GM23248 (cell line): ENCODE measurements at places on chromosomes 13 and 19. TPM values are rescaled to one million over a fixed set of nuclear protein-coding genes. Genes with fewer than 3 reads are reported as not detected.

- peak; percentile 69 for DNase-seq
Observed at GRCh38 chr19:10206226-10206885, 11.6 kb upstream of the DNMT1 start.

DNA sequence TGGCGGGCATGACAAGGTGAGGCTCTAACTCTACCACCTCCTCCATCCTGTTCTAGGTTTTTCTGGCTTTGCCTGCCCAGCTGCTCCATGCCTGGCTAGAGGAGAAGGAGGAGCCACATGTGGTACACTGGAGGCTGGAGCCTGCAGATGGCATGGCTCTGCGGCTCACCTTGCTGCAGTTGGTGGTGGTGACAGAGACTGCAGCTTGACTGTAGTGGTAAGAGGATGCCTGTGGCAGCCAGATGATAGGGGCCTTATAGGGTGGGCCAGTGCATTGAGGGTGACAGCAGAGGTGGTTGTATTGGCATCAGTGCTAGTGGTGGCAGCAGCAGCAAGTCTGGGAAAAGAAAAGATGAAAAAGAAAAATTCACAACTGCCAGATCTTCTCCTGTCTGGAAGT is 146.2 kb downstream of the TNFRSF19 start:
- no peak for DNase-seq

- peak; percentile 64 for DNase-seq
Observed at GRCh38 chr13:24267274-24267673, 42.1 kb upstream of the C1QTNF9 start.

DNA sequence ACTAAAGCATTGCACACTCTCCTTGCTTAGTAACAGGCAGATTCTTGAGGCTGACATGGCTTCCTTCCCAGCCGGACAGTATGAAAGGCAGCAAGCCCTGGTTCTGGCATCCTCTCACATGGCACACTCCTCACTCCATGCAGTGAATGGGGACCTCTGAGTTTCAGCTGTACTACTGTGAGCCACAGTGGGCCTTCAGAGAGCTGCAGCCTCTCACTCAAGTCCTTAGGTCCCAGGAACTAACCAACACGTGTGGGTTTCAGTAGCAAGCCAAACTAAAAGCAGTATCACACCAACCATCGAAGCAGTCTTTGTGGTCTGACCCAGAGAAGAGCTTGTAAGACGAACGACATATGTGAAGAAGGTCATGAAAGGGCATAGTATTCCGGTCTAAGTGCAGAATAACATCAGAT is 128.2 kb downstream of the TBC1D4 start:
- DNase-seq, result peak; percentile 59

- DNase-seq, result peak; percentile 80
Observed at GRCh38 chr13:109156181-109156935, 526.9 kb downstream of the MYO16 start.

DNA sequence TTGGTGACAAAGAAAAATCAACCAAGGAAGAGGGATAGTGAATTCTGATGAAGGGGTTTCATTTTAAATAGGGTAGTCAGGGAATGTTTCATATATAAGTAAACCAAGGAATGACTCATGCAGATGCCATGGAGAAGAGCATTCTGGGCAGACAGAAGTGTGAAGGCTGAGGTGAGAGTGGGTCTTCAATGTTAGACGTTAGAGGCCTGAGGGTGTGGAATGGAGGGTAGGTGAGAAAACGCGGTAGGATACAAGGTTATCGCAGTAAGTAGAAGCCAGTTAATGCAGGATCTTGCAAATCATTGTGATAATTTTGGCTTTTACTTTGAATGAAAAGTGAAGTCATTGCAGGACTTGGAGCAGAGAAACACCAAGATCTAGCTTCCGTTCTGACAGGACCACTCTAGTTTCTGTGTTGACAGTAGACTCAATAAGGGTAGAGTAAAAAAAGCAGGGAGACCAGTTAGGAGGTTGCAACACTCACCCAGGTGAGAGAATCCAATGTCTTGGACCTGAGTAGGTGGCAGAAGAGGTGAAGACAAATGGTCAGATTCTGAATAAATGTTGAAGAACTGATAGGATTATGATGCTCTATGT is 225.2 kb upstream of the TMTC4 start:
- DNase-seq, result peak; percentile 14

DNA sequence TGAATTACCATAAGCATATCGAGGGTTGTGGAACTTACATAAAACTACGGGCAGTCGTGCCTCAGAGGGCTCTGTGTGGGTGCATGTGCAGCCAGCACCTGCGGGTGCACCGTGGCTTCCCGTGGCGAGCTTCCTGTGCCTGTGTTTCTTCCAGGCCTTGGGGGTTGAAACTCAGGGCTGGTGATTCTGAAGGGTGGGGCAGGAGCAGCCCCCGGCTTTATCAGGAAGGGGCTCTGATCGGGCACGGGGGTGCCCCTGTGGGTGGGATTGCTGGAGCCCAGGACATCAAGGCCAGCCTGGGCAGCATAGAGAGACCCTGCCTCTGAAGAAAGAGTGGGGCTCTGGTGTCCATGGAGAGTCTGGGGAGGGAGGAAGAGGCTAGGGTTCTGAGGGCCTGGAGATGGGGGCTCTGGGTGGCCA is 11.1 kb downstream of the ATP4B start:
- DNase-seq, result no peak

Gene ZNF382
- total RNA-seq, result 7.1 and 11.1 TPM in 2 replicates

Gene PRKCG
- total RNA-seq, result not detected in 2 replicates

Gene FUT2
- total RNA-seq, result not detected in 2 replicates

Gene LILRB2
- total RNA-seq, result not detected in 2 replicates

Gene KISS1R
- not detected in 2 replicates for total RNA-seq

Gene NPAS1
- 8.6 and 10.6 TPM in 2 replicates for total RNA-seq

Gene THSD8
- not detected in 2 replicates for total RNA-seq
